KG1 (cell line): ENCODE measurements at places on chromosomes 4 and X.

DNA sequence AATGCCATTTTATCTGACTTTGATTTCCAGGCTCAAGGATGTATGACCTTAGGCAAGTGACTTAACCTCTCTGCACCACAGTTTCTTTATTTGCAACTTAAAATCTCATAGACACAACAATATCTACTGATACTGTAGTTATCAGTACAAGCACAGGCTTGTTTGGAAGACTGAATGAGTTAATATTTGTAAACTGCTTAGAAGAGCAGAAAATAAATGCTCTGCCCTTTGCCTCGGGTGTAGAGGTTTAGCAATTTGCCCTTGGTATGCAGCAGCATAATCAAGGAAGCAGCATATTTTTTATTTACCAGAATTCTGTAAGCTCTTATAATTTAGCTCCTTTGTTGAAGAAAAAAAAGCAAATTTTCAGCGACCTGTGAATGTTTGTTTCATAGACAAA, 2.9 kb upstream of the CXCL1 start:
- DNase-seq: no peak

- DNase-seq: no peak
Measured at GRCh38 chr4:82705928-82706300, 92.7 kb downstream of the SCD5 start.

- DNase-seq: no peak
Measured at GRCh38 chr4:154573190-154573870, 10.5 kb downstream of the FGB start.

GRCh38 chr4:122896270-122896669, 26.1 kb downstream of the NUDT6 start:
- DNase-seq: no peak

DNA sequence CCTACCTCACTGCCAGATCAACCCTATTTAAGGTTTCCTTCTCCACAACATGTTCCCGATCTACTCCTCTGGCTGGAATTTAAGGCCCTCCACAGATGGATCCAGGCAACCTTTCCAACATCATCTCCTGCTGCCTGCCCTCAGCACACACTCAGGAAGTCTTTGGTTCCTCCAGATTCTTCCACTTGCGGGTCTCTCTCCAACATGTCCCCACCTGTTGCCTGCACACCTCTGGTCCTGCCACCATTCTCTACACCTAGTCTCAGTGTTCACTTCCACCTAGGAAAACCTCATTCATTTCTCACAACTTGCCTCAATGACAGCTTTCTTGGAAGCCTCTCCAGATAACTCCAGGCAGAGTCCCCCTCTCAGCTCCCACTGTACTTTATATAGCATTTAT, 80.1 kb downstream of the RTL5 start:
- no peak for DNase-seq

DNA sequence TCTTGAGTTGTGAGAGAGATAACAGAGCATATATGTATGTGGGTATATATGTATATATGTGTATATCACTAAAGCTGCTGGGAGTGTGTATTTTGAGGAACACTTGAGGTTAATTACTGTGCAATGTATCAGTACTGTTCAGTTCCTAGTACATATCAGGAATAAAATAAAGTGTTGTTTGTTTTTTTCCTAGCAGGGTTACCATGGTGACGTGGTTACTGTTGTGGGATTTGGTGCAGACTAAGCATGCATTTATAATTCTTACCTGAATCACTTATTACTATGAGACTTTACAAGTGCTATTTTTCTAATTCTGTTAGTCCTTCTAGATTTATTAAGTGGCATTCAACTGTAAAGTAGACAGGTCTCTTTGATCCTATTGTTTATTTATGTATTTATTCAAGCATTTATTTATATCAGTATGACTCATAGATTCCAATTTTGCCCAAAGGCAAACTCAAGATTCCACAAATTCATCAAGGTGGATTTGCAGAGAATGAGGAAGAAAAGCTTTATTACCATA, 26.9 kb upstream of the BEX4 start:
- no peak for DNase-seq

GRCh38 chr4:93261207-93261606, 567.3 kb upstream of the ATOH1 start:
- no peak for DNase-seq

- DNase-seq: no peak
Measured at GRCh38 chr4:145909773-145910172, 28.9 kb downstream of the ZNF827 start.

GRCh38 chrX:139640259-139640658, 67.7 kb downstream of the MCF2 start:
- DNase-seq: no peak

- DNase-seq: no peak
Measured at GRCh38 chr4:10599574-10599973, 85.0 kb downstream of the CLNK start.

- no peak for DNase-seq
Measured at GRCh38 chr4:136812100-136812880, 720.0 kb downstream of the PCDH18 start.
